Sciatic nerve (tissue), 2 donors: ENCODE measurements at places on chromosomes 3 and 15.

- no peak for DNase-seq
These were observed 216.1 kb downstream of the DOCK3 start for GRCh38 chr3:50890688-50891344.

- no peak for DNase-seq
These were observed 19.0 kb upstream of the NR1I2 start for GRCh38 chr3:119762876-119763275.

- DNase-seq = no peak
These were observed 521.5 kb upstream of the PPP2R3A start for GRCh38 chr3:135444058-135444457.

DNA sequence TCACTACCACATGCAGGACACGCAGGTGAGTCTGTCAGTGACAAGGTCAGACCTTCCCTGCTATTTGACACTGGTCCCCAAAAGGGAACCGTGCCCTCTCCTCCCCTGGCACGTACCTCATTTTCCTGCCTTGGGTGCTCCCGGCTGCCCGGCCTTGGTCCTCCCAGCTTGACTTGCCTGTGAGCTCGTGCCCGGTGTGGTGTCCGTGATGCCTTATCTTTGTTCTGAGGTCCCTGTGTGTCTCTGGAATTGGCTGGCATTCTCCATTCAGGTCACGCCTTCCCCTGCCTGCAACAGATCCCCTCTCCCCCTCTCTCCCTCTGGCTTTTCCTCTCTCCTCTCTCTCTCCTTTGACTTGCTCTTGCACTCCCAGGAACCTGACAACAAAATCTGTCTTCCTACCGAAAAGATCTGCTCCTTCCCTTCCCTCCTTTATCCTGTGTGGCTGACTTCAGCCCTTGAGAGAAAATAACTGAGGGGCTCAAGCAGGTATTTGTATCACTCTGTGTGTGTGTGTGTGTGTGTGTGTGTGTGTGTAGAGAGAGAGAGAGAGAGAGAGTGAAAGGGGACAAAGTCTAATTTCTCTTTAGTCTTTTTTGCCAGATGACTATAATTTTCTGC is at the start of gene MASP1:
MASP1 (minus strand) TSS at position 226 of the 621 bp plus-strand sequence; CDS start at position 121, 105 bp downstream.
- no peak for DNase-seq

DNA sequence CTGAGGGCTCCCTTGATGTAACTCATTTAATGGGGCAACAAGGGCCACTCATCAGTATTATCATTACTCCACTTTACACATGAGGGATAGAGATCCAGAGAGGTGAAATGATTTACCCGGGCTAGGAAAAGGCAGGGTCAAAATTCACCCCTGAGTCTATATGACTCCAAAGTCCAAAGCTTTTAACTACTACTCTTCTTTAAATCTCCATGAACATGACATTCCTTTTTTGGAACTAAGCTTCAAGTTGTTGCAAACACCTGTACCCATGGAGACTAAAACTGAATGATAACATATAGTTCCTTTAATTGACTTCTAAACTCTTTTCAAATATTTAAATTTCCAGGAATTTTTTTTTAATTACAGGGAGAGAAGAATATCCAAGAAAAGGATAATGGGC is 292.9 kb upstream of the GADL1 start:
- DNase-seq = no peak

GRCh38 chr3:157836022-157836421 is 270.2 kb downstream of the SHOX2 start:
- no peak for DNase-seq

GRCh38 chr15:61169275-61169903 is 59.7 kb downstream of the RORA start:
- DNase-seq = no peak

DNA sequence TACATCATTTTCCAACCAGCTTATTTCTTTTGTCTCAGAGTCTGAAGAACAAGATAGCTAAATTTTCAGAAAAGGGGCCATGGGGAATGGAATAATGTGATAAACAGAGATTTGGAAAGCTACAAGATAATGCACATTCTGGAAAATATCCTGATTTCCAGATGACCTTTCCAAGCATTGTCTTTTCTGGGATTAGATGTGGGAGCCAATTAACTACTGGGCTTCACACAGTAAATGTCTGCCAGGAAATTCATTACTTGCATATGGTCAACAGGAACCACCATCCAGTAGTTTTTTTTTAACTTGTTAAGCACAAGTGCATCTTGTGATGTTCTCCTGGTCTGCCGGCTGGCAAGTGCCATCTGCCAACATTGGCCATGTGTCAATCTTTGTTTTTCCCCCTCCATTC is 131.1 kb upstream of the BFSP2 start:
- no peak for DNase-seq

- DNase-seq = no peak
These were observed 7.9 kb upstream of the FURIN start for GRCh38 chr15:90860450-90860849.

DNA sequence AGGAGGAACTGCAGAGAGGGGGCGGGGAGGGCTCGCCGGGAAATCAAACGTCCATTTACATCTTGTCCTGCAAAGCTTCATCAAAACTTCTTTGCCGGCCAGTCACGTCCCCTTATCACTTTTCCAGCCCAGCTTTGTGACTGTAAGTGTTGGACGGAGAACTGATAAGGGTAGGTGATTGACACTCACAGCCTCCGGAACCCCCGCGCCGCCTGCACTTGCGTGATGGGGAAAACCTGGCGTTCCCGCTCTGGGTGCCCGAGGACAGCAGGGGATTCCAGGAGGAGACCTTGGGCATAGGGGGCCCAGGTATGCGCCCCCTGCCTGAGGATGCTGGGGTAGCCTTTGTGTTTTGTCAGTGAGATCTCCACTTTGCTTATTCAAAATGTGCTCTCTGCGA is 72.8 kb upstream of the ANKRD34C start:
- no peak for DNase-seq

DNA sequence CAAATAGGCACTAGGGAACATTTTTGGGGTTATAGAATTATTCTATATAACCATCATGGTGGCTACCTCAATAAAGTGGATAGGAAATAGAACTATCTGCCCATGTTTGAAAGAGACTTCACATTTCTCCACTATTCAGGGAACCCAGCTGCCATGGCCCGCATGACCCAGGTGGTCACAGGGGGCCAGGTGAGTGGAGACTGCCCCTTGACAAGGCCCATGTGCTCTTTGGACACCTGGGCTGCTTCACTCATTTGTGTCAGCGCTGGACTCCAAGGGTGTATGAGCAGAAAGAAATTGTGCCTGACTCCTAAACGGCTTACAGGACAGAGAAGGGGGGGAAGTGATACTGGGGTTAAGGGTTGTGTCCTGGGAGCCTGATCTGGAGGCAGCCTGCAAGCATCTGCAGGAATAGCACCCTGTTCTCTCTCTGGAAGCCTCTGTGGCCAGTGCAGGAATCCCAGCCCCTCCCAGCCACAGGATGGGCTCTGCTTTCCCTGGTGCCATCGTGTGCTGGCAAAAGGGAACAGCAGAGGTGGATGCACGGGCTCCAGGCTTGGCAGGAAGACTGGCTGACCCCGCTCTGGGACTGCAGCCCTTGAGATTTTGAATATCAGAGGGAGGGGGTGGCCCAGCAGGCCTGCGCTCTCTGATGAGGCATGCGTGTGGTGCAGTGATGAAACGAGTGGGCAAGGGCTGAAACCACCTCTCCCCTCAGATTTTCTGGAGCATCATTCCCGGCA is 9.1 kb upstream of the C3orf22 start:
- no peak for DNase-seq

GRCh38 chr3:28349469-28350000 is 911 bp upstream of the AZI2 start:
- no peak for DNase-seq

DNA sequence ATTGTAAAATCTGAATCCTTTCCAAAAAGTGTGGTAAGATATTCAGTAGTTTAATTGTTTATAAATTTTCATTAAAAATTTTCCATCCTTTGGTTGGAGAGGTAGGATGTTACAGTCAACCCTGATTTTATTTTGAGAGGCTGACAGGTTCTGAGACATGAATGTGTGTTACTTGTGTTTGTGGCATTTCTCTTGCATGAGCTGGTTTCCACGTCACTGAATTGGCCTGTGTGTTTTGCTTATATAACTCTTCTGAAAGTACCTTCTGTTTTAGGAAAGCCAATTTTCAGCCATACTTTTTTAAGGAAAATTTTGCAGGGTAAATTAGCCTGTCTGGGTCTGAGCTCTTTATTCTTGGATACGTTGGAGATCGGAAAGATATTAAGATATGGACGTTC is 30.7 kb downstream of the PXYLP1 start:
- DNase-seq = no peak

- DNase-seq = no peak
These were observed 33.5 kb downstream of the TGFBR2 start for GRCh38 chr3:30639937-30640336.

DNA sequence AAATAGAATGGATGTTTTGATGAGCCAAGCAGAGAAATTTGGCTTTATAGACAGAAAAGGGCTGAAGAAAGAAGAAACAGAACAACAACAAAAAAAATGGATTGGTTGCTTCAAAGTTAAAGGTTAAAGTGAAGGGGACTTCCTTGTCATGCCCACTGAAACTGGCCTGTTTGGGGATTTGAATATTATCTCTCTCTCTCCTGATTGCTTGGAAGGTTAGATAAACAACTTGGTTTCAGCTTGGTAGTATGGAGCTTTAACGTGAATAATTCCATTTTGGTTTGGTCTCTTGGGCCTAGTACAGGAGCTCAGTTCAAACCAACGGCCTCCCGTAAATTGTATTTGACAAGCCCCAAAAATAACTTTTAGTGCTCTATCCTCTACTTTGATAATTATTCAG is 70.8 kb upstream of the MBNL1 start:
- DNase-seq = no peak

DNA sequence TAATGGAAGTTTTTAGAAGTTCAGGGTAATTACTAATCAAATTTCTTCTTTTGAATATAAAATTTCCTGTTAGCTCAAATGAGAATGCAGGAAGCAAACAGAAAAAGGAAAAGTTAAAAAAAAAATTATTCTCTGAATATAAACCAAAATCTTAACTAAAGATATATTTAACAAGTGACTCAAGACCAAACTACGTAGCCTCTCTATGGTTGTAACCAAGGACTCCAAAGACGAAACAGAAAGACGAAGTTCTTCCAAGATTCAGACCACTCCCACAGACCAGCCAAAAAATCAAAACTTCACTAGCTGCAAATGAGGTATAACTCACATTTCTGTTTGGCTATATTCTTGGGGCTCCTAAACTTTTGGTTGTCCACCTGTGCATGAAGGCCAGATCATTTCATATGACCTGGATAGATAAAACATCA is 846.5 kb upstream of the ALCAM start:
- no peak for DNase-seq

DNA sequence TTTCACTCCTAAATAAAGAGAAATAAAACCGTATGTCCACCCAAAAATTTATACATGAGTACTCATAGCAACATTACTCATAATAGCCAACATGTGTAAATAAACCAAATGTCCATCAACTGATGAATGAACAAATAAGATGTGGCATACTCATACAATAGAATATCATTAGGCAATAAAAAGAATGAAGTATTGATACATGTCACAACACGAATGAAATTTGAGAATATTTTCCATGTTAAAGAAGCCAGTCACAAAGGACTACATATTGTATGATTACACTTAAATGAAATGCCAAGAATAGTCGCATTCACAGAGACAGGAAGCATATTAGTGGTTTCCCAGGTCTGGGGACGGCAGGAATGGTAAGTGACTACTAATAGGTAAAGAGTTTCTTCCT is 869.2 kb downstream of the IGSF11 start:
- DNase-seq = no peak

DNA sequence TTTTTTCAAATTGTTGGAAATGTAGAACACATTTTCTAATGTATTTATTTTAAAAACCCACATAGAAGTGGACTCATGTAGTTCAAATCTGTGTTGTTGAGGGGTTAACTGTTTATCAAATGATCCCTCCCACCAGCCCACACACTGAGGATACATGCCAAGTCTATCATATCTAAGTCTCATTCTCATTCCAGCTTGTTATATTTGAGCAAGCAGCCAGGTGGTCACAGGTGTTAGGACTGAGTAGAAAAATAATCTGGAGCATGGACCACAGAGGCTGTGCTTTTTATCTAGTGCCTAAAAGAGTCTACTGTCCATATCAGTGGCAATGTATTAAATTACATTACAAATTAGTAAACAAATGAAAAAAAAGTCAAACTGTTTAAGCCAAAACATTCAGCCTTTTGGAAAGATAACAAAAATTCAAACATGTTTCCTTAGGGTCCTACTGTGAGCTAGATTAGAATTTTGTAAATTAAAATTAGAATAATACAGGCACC is 20.7 kb upstream of the SPESP1 start:
- no peak for DNase-seq

DNA sequence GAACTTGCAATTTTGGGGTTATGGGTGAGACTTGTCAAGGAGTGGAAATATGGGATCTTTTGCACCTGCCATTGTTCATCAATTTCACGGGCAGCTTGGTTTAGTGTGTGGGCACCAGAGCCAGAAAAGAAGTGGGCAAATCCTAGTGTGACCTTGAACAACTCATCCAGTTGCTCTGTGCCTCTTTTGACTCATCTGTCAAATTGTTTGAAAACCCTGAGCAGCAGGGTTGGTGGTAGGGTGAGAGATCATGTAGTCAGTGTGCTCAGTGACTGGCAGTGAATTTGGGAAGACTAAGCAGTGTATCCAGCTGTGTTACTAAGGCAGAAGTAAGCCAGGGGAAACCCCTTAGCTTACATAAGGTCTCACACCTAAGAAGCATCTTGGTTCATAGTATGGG is 293.0 kb upstream of the TRIM42 start:
- no peak for DNase-seq

GRCh38 chr3:142664819-142665218 is 59.0 kb upstream of the TRPC1 start:
- no peak for DNase-seq

GRCh38 chr3:64763980-64764379 is 76.2 kb upstream of the ADAMTS9 start:
- DNase-seq = no peak

DNA sequence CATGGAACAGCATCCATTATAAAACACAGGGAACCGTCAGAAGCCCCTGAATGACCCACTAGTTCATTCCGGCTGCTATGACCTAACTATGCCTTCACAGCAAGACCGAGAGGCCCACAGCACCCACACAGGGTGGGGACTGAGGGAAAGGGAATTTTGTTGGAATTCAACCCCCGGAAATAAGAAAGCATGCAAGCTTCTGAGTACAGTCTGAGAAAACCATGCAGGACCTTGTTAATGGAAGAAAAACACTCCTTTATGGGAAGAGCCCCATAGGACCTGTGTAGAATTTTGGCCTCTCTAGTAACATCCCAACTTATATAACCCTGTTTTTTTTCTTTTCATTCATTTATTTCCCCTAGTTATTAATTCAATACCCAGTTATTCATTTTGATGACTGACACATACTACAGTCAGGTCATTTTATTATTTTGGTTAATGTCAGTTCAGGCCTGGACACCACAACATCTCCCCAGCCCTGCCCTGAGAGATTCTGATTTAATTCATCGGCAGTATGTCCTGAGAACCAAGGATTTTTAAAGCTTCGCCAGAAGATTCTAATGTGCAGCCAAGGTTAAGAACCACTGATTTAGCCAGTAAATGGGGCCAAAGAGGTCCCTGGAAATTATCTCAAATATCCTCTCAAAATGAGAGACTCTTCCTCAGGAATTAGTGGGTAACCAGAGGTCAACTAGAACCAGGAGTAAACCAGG is 231.6 kb upstream of the GOLGA6L4 start:
- no peak for DNase-seq

GRCh38 chr3:11717768-11718636 is 74.3 kb upstream of the VGLL4 start:
- no peak for DNase-seq
